ENCODE measurements at places on chromosomes 12 and 14.
A peak's percentile ranks its signal among the peaks of the same experiment; 100 is the strongest.

DNA sequence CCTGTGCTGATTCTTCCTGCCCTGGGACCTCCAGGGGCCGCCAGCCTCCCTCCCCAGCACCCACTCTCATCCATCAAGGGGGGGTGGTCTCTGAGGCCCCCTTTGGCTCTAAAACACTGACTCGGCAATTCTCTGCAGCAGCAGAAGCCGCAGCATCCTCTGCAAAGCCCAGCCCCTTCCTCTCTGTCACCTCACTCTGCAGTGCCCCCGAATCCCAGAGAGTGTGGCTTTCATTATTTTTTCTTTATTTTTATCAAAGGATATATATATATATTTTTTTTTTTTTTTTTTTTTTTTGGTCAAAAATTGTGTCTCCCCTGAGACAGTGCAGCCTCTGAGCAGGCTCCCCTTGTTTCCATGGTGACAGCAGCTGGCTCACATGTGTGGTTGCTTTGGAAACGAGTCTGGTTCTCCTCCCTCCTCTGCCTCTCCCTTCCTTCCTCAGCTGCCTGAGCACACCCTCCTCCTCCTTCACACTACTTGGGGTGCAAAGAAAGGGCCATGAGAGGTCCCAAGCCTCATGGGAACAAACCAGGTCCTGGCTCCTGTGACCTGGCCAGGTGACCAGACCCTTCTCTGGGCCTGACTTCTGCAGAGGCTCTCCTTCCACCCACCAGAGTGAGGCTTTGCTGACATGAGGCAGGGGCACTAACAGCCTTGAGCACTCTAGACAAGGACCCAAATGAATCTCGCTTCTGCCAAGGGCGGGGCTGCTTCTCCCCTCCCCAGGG is 100.5 kb downstream of the LRRC74A start:
- peak; percentile 62 for DNase-seq

DNA sequence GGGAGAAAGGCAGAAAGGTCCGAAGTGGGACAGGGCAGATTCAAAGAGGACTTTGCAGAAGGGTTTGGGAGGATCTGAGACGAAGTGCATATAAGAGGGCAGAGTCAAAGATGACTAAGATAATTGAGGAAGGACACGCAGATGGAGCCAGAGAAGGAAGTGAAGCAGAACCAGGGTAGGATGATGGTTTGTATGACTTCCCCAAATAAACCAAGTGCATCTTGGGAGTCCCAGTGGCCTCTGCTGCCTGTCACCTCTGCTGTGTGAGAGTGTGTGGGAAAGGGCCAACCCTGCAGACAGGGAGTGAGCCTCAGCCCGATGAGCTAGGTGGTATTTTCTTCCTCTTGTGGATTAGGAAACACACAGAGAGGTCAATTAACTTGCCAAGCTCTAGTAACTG is 36.8 kb downstream of the FLVCR2 start:
- no peak for DNase-seq

DNA sequence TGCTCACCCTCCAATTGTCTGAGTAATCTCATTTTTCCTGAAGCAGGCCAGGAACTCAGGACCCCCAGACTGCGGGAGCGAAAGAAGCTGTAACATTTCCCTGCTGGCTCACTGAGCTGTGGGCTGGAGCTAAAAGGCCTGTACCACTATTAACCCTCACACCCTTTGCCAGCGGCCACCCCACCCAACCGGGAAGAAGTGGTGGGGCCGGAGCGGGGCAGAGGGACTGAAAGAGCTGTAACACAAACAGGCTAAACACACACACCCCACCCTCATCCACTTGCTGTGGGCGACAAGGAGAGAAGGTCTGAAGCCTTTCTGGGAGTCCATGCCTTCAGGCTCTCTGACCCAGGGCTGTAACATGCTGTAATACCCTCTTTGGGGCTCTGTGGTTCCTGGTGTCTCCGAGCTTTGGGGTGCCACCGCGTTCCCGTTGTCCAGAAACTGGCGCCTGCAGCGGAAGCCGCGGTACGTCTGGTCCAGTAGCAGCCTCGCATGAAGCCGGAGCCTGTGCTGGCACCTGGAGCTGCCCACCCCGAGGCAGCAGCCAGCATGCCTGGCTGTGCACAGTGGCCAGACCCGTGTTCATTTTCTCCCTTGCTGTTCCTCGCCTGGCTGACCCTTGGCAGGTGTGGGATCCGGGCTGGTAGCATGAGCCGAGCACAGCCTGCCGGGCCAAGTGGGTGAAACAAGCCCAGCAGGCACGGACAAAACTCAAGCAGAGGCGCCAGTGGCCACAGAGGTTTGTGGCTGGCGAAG is 345.5 kb upstream of the MGAT4C start:
- DNase-seq: no peak

DNA sequence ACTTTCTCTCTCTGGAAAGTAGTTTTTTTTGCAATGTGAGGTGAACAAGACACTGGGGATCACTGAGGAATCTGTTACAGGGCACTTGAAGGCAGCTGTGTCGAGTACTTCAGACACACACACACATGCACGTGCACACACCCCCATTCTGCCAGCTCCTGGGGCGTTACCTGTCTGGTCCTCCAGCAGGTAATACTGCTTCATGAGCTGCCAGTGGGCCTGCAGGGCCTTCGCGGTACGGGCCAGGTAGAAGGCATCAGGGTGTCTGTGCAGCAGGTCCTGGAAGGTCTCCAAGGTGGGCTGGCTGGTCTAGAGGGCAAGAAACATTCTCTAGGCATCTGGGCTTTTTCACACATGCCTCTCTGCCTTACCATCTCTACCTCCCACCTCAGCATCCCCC is 5.1 kb downstream of the MCRS1 start:
- no peak for DNase-seq

DNA sequence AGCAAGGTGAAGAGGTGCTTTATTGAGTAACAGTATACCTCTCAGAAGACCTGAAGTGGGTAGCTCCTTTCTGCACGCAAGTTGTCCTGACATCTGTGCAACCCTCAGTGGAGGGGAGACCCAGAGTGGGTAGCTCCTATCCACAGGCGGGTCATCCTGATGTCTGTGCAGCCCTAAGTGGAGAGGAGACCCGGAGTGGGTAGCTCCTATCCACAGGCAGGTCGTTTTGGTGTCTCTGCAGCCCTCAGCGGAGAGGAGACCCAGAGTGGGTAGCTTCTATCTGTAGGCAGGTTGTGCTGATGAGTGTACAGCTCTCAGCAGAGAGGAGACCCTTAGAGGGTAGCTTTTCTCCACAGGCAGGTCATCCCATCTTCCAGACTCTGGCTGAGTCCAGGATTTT is 45.1 kb upstream of the PRPF39 start:
- DNase-seq: no peak

DNA sequence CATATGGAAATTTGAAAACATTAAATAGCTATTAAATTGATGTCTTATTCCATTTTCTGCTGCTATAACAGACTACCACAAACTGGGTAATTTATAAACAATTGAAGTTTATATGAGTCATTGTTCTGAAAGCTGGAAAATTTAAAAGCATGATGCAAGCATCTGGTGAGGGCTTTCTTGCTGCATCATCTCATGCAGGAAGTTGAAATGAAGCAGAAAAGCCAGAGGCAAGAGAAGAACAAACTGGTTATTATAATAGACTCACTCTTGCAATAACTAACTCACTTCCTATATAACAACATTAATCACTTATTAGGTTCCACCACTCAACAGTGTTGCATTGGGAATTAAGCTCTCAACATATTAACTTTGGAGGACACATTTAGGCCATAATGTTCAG is 1277.4 kb downstream of the LRFN5 start:
- DNase-seq: no peak

DNA sequence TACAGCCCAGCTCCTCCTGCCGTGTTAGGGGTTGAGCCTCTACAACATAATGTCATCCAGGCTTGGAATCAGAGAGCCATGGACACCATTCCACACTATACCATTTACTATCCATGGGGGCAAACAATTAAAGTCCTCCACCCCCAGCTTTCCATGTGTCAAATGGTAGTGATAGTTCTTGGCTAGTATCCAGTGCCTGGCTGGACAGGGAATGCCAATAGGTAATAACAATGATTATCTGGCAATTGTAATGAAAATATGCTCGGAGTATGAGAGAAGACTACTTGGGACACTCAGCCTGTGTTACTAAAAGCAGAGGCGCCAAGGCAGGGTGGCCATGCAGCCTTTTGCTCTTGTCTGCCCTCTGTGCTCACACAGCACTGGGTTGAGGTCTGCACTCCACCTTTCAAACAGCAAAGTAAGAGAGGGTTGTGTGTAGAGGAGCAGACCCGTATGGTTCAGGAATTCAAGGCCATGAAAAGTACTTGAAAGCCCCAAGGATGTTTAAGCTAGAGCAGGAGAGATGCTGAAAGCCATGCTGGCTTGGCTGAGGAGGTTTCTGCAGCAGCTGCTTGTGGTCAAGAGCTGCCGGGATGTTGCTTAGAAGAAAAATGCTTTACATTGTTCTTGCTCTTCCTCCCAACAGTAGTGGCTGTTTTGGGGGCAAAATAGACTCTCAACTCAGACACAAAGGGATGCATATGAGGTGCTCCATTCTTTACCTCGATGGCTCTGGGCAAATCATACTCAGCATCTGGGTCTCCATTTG is 10.6 kb downstream of the SERPINA3 start:
- DNase-seq: no peak

DNA sequence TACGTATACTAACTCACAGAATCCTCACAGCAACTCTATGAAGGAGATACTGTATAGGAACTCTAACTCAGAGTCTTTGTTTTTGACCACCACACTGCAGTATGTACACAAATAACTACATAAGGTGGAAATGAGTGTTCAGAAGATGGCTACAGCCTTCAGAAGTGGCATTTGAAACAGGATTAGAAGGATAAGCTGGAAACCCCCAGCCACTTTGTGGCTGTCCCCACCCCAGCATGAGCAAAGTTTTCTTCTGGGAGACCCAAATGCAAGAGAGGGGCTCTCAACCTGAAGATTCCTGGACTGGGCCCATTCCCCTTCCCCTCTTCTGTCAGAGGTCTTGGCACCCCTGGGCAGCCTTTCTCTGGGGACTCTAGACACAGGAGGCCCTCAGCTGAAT is 43.2 kb upstream of the PNMA1 start:
- peak; percentile 67 for DNase-seq

DNA sequence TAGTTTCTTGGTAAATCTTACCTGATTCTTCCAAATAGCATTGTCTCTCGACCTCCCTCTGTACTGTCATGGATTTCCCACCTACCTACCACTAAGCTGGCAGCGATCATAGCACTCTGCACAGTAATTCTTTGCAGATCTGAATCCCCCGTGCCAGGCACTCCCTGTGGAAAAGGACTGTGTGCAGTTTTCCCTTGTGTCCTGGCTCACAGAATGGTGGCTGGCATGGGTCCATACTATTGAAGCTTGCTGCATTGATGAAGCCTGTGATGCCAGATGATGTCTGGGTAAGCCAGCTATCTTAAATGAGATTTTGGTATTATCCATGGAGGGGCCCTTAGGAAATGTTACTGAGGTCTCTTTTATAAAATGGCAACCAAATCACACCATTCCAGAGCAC is 135.7 kb downstream of the RPAP3 start:
- no peak for DNase-seq

DNA sequence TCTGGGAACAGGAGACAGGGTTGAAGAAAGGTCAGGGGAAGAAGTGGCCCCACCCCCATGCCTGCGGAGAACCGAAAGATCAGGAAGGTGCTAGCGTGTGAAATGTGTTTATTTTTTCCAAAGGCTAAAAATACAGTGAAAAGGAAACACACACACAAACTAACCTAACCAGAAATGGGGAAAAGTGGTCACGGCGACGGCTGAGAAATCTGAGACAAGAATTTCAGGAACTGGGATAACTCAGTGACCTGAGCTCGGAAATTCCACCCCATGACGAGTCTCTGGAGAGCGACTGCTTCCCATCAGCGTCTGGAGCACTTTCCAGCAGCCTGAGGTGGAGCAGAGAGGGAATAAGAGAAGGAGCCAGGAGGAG is 16.6 kb upstream of the RND1 start:
- no peak for DNase-seq

DNA sequence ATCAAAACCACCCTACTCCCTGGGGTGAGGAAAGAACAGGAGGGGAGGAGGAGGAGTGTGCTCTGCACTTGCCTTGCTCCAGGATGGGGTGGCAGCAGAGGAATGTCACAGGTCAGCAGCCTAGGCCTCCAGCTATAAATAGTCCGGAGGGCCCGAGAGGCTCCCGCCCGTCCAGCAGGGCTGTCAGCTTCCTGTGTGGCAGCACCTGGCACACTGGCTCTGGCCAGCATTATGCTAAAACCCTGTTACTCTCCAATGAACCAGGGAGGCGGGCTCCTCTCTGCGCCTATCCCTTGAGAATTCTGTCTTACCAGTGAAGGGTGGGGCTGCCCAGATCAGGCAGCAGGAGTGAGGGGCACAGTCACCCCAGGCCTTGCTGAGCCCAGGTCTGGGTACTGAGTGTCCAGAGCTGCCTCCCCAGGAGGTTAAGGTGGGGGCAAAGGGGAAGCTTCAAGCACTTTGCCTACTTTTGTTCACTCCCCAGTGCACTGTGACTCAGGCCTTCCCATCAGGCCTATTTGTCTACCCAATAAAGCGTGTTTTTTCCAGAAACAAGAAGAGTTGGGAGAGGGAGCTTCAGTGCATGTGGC is 1.2 kb upstream of the COX14 start:
- DNase-seq: no peak

DNA sequence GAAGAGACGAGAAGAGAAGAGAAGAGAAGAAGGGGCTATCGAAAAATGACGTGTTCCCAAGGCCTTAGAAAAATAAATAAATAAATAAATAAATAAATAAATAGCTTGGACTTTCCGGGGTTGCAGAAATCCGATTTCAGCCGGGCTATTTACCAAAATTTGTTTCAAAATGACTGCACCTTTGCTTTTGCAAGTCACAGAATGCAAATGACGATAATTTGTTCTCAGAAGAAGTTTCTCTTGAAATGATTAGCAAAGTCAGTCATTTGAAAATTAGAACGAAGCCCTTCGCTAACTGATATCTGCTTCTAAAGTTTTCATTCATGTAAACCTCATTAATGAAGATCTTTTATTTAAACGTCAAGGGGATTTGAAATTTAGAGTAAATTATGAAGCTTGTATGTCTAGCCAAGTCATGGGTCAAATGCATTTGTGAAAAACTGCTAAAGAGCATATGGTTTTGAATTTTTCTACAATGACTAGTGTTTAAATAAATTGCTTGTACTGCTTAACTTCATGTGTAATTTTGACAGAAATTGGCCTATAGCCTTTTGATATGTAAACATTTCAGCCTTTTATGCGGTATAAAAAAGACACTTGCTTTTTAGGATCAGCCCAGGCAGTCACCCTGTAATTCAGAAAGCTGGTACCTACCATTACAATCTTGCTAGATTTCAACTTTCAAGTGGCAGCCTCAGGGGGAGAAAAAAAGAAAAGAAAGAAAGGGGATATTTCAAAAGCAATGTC is 4.6 kb upstream of the GSC start:
- no peak for DNase-seq

DNA sequence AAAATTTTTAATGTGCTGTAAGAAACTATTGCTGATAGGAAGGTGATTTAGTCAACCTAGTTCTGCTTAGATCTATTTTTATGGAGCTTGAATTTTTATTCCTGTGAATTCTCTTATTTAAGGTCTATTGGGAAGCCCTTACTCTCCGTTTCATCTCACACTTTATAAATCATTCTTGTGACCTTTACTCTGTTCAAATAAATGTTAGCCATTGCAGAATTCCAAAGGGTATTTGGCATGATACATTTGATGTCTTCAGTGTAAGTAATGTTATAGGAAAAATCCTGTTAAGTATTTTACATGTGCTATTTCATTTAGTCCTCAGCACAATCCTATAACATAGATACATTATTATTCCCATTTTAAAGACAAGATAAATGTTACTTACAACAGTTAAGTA is 12.5 kb downstream of the PTPRQ start:
- no peak for DNase-seq

GRCh38 chr14:35958499-35958898 is 132.4 kb downstream of the BRMS1L start:
- DNase-seq: no peak

- no peak for DNase-seq
Measured at GRCh38 chr12:103833891-103834290, 7.1 kb downstream of the NT5DC3 start.

GRCh38 chr12:92208613-92209121 is 63.0 kb upstream of the BTG1 start:
- DNase-seq: peak; percentile 85
